Activated T-cell treated with anti-CD3 and anti-CD28 coated beads for 24 hours (primary cell): ENCODE measurements at places on chromosomes 2 and 18.

- no peak for DNase-seq
These were observed 45.4 kb downstream of the RALBP1 start for GRCh38 chr18:9520666-9521065.

GRCh38 chr18:34494359-34494696 lies 215.8 kb upstream of the DTNA start:
- no peak for DNase-seq

DNA sequence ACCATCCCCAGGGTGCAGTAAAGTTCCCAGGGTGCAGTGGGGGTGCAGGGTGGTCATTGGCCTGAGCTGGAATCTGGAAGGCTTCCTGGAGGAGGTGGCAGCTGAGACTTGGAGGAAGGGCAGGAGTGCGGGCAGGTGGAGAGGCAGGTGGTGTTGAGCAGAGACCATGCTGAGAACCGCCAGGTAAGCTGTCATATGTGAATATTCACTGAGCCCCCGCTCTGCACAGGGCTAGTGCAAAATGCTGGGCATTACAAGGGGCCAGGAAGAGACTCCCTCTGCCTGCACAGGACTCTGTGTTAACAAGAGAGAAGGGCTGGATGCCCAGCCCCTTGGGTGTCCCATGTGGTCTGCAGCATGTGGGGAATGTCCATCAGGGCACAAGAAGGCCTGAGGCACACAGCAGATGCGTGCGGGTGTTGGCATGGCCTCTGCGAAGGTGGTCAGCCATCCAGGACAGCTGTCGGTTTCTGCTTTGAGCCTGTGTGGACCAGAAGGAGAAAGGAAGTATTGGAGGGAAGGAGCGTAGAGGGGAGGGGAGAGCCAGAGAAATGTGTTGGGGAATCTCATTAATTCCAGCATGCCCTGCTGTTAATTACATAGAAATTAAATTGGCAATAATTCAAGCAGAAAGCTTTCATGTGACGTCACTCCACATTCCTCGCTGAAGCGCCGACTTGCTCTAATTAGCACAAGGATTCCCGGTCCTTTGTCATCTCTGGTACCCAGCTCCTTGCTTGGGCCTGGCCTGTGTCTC lies 62.8 kb upstream of the OTOS start:
- DNase-seq: no peak

DNA sequence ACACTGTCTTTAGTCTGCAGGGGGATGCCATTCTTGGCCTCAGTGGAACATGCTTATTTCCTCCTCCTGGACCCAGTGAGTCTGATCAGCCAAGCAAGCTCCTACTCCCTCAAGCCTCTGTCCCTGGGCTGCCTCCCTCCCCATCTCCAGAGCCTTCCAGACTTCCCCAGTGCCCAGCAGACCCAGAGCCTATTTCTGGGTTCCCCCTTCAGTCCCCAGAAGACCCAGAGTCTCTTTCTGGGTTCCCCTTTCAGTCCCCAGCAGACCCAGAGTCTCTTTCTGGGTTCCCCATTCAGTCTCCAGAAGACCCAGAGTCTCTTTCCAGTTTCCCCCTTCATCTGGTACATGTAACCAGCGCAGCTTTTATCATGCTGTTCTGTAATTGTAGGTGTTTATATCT lies 17.0 kb upstream of the PKDCC start:
- no peak for DNase-seq

DNA sequence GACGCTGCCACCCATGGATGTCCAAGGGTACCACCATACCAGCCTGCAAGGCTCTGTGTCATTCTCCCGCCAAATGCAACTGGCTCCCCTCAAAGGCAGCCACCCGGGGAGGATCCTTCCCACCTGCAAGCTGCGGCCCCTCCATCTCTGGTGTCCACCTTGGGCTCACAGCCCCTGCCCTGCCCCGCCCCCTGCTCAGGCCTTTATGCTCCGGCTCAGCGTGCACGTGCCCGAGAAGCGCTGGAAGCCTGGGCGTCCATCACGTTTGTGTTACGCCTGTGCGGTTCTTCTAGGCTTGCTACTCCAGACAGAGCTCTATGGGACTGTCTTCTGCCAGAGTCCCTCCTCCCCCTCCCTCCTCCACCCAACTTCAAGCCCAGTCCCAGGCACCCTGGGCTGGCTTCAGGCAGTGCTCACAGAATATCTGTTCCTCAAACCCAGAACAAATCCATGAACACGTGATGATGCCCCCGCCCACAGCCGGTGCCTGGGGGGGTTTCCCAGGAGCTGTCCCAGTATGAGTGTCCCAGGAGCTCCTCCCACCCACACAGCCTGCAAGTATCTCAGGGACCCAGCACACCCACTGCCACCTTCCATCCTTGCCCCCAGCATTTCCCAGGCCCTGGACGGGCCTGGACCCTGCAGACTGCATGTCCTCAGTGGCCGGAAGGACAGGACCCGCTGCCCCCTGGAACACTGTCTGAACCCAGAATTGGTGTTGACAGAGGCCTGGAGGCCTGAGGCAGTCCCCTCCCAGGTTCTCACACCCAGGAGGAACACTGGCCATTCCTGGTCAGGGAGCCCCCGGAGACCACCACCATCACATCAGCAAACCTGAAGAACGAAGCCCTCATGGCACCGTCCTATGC lies 30.3 kb downstream of the KIF1A start:
- DNase-seq: no peak

DNA sequence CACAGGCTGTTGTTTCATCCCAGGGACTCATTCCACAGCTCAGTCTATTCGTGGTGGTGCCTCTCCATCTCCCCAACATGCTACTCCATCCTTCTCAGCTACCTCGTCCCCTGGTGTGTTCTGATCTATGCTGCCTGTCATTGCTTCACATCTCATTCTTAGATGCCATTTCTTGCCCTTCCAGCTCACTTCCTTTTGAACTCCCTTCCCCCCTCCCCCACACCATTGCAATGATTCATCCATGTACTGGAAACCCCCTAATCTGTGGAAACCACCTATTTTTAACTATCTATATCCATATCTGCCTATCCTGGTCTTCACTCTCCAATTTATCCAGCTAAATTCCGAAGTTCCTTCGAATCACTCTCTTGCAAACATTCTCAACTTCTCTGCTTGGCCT lies 65.7 kb upstream of the PARD3B start:
- no peak for DNase-seq

GRCh38 chr18:50398947-50399346 lies 24.1 kb downstream of the SKA1 start:
- no peak for DNase-seq

DNA sequence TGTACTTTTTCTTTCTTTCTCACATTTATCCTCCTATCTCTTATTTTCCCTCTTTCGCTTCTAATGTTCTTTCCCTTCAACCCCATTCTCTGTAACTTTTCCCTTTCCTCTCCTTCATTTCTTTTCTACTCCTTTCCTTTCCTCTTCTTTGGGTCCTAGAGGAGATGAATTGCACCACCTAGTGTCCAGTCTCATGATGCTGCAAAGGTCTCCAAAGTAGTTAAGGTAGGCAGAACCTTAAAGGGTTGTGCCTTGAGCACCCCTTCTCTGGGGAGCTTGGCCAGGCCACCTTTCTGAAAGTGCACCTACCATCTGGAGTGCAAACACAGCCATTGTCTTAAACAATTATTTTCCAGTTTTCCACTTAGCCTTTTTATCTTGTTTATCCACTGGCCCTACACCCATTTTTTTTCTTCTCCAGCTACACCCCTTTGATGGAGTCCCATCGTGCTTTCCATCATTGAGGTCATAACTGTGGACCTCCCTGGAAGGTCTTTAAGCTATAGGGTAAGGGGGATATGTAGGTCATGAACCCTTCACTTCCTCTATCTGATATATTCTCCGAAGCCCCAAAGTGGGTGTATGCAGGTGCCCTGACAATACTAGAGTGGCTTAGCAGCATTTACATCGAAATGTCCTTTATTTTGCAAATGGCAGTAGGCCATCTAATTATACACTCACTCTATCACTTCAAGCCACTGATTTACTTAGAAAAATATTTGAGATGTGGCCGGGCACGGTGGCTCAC lies 155.9 kb downstream of the ESCO1 start:
- DNase-seq: no peak

DNA sequence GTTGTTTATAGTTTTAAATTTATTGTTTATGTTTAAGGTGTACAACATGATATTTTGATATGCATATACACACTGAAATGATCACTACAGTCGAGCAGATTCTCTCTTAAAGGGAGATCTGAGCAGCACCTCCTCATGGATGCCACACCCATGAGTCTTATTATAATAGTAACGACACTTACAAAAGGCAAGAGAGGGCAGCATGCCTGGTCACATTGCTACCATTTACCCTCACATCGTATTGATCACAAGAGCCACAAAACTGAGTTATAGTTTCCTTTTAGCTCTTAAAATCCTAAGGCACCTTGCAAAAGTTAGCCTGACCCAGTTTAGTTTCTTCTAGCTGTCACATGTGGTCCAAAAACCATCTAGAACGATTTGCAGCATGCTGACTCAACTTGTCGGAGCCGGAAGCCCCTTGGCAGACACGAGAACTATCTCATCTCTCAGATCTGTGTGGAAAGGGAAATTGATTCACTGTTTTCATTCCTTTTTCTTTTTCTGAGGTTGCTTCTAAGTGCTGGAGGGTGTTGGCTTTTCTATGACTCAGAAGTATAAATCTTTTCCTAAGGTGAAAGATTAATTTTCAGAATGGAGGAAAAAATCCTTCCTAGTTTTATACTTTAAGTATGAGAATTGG lies 85.3 kb downstream of the CDC42EP3 start:
- DNase-seq: peak; percentile 73

GRCh38 chr2:130251873-130252620 lies 53.8 kb upstream of the TUBA3E start:
- no peak for DNase-seq

DNA sequence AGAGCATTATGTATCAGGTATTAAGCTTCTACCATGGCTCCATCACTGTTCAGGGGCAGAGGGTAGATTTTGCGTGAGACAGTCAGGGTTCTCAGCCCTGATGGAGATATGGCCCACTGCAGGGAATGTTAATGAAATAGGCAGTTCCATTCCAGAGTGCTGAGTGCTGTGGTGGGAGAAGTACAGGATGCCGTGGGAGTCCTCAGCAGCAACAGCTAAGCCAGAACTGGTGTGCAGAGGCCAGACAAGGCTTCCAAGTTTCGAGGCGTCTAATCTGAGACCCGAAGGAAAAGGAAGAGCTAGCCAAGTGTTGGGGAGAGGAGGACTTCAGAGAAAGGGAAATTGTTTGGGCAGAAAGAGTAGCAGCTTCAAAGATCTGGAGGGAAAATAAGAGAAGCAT lies 30.2 kb upstream of the MAPRE2 start:
- no peak for DNase-seq

GRCh38 chr2:217060516-217060915 lies 200.7 kb upstream of the TNP1 start:
- DNase-seq: no peak

- DNase-seq: no peak
These were observed 48.9 kb downstream of the POLR1A start for GRCh38 chr2:86056590-86057331.

GRCh38 chr2:190618030-190618429 lies 30.9 kb upstream of the NAB1 start:
- DNase-seq: no peak

DNA sequence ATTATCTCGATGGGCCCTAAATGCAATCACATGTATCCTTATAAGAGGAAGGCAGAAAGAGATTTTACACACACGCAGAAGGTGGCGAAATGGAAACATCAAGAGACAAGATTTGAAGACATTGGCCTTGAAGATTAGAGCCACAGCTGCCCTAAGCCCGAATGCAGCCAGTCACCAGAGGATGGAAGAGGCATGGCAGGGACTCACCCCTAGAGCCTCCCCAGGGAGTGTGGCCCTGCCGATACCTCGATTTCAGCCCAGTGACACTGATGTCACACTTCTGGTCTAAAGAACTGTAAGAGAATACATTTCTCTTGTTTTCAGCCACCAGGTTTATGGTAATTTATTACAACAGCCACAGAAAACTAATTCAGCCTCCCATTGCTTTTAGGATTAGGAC lies 17.4 kb downstream of the TTC39C start:
- DNase-seq: no peak

DNA sequence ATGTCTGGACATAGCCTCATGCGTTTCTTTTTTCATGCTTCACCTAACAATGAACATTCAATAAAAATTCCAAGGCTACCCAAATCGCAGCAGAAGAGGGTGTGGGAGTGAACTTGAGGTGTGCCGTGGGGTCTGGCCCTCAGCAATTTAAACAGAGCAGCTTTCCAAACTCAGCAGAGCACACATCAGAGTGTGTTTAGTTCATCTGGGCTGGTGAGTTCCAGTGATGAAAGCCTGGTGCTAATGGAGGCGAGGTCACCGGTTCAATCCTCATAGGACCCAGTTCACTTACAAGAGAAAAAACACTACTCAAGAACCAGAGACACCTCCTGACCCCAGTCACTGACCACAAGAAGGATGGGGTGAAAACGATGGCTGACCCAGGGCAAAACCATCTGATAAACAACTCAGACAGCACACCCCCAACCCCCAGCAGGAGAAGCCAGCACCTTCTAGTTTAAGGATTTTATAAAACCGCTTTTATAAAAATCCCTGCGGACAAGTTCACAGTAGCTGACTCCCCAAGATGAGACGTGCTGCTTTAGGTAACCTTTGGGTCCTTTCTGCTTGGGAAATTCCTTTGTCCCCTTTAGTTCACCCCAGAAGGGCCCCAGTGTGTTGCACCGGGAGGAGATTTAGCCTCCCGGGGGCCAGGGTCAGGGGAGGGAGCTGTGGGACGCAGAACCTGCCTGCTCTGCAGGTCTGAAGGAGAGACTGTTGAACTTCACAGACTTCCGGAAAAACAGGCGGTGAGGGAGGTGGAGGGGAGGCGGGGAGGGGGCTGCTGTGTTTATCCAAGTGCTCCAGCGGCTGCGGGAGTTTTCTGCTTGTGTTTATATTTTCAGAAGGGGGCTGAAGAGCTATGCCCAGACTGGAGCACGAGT lies 152.7 kb upstream of the SOX11 start:
- DNase-seq: no peak

DNA sequence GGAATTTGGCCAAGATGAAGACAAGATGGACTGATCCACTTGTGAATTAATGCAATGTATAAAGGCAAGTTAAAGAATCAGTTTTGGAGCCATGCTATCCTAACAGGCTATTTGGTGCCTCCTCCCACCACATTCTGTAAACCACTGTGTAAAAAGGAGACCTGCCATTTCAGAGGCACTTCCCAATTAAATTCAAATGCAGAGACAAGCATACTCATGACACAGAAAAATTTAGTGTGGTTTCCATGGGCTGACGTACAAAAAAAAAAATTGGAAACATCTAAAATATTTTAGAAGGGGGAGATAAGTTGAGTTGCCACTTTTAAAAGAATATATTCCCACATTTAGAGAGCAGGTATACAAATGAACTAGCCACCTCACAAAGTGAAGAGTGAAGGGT lies 112.1 kb downstream of the TCF4 start:
- DNase-seq: no peak

- DNase-seq: no peak
These were observed 2016.1 kb upstream of the PIK3C3 start for GRCh38 chr18:39938676-39939608.

GRCh38 chr18:33231474-33232317 lies 208.8 kb downstream of the CCDC178 start:
- DNase-seq: peak; percentile 4

GRCh38 chr2:72934683-72935610 lies 17.6 kb downstream of the EMX1 start:
- DNase-seq: no peak
